ENCODE measurements at places on chromosomes 3 and 15.

GRCh38 chr15:79682851-79683288, 213.9 kb downstream of the MTHFS start:
- no peak for DNase-seq

GRCh38 chr3:195250473-195251251, 20.3 kb downstream of the XXYLT1 start:
- DNase-seq = no peak

- DNase-seq = no peak
Observed at GRCh38 chr15:92910451-92910850, 10.3 kb downstream of the CHD2 start.

GRCh38 chr15:35606450-35606779, 60.5 kb upstream of the DPH6 start:
- DNase-seq = no peak

- DNase-seq = no peak
Observed at GRCh38 chr3:120098710-120099109, 4.5 kb upstream of the GSK3B start.

- no peak for DNase-seq
Observed at GRCh38 chr15:68981941-68982340, 32.6 kb upstream of the NOX5 start.

- DNase-seq = peak; percentile 38
Observed at GRCh38 chr15:69755551-69756310, 303.1 kb downstream of the RPLP1 start.

DNA sequence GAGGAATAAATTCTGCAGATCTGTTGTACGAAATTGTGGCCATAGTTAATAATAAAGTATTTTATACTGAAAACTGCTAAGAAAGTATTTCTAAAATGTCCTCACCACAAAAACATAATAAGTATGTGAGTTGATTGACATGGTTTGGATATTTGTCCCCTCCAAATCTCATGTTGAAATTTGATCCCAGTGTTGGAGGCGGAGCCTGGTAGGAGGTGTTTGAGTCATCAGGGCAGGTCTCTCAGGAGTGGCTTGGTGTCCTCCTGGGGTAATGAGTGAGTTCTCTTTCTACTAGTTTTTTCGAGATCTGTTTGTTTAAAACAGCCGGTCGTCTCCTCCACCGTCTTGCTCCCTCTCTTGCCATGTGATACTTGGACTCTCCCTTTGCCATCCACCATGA, 424.1 kb upstream of the KCNMB2 start:
- DNase-seq = no peak
